Mucosa of gallbladder (tissue), 1 donor: ENCODE measurements at places on chromosomes 2 and 18. TPM values are rescaled to one million over a fixed set of nuclear protein-coding genes. Genes with fewer than 3 reads are reported as not detected.

- no peak for DNase-seq
Observed at GRCh38 chr2:203824057-203824456, 43.5 kb upstream of the CTLA4 start.

GRCh38 chr2:9779596-9780264 is 63.5 kb upstream of the TAF1B start:
- no peak for DNase-seq

GRCh38 chr2:241011296-241011600 is 12.8 kb downstream of the SNED1 start:
- DNase-seq, result peak; percentile 8

DNA sequence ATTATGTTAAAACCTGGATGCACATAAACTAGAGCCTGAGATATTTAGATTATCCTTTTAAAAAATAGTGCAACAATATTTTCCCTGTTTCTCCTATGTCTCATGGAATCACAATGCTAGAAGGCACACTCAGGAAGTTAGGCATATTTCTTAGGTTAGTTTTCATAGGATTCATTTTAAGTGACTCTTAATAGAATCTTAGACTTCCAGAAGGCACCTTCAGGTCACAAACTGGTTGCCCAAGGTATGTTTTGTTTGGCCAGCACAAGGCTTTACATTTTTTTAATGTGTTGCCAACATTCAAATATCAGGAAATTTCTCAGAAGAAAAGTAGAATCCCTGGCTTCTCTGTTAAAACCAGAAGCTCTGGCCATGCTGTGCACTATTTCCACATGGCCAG is 129.3 kb downstream of the LNPK start:
- DNase-seq, result no peak

- no peak for DNase-seq
Observed at GRCh38 chr18:48735080-48735676, 196.3 kb downstream of the CTIF start.

DNA sequence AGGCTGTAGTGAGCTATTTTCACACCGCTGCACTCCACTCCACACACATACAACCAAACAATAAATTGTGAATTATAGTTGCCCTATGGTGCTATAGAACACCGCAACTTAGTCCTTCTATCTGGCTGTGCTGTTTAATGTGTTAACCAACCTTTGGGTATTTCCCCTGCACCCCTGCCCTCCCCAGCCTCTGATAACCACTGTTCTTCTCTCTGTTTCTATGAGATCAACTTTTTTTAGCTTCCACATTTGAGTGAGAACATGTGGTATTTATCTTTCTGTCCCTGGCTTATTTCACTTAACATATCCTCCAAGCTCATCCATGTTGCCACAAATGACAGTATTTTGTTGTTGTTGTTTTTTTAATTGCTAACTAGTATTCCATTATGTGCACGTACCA is 32.5 kb downstream of the TET3 start:
- DNase-seq, result no peak

DNA sequence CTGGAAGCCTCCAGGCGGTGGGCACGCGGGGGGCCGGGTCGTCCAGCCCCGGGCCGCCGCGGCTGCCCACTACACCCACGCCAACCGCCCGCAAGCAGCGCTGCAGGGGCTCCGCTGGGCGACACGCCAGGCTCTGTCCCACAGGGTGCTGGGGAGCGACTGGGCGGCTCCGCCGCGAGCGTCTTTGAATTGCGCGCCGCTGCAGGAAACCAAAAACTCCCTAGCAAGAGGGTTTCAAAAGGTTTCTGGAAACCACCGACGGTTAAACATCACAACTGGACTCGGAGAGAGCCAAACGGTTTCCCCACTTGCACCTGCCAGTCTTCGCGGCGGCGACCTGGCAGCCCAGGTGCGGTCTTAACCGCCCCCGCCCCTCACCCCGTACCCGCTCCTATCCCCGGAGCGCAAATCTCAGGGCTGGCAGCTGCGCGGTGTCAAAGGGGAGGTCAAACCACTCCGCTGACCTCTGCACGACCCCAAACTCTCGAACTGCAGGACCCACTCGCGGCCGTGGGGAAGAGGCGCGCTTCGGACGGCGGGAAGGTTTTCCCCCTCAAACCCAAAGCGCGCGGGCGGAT is 1.0 kb downstream of the CXCR4 start:
- DNase-seq, result no peak

GRCh38 chr18:75161256-75162028 is 47.5 kb downstream of the PTGR3 start:
- no peak for DNase-seq

- DNase-seq, result peak; percentile 25
Observed at GRCh38 chr2:147463881-147464520, 380.8 kb upstream of the ACVR2A start.

DNA sequence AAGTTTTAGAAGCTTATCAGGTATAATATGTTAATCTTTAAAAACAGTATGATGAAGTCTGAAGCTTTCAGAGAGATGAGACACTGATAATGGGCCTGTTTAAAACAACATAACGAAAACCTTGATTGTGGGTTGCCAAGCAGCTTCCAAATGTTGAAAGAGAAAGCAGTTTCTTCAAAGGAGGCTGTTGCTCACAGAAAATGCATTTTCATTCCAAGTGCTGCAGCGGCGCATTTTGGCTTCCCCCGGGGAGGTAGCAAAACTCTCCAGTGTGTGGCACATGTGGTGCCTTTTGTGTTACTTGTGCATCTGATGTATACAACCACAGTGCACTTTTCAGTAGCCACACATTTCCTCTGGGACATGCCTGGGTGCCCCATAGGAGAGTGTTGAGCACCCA is 66.1 kb downstream of the TMEFF2 start:
- no peak for DNase-seq

DNA sequence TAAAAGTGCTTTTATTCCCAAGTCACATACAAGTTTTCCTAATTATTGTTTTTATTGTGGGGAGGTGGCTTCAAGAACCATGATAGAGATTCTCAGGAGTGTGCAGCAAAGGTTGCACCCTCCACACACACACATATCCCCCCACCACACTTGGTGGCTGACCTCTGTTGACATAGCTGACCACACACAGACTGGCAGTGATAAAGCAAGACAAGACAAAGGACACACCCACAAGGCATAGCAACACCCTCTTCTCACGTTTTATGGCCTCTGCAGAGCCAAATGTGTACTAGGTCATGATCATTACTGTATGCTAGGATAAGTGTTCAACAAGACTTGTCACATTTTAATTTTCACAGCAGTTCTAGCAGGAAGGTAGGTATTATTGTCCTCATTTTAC is 143.0 kb upstream of the EPC2 start:
- no peak for DNase-seq

- no peak for DNase-seq
Observed at GRCh38 chr2:179051250-179051649, 1.3 kb upstream of the CCDC141 start.

- DNase-seq, result no peak
Observed at GRCh38 chr18:59690996-59691395, 6.2 kb downstream of the CCBE1 start.

- DNase-seq, result no peak
Observed at GRCh38 chr2:237091779-237092436, 6.2 kb downstream of the COPS8 start.

DNA sequence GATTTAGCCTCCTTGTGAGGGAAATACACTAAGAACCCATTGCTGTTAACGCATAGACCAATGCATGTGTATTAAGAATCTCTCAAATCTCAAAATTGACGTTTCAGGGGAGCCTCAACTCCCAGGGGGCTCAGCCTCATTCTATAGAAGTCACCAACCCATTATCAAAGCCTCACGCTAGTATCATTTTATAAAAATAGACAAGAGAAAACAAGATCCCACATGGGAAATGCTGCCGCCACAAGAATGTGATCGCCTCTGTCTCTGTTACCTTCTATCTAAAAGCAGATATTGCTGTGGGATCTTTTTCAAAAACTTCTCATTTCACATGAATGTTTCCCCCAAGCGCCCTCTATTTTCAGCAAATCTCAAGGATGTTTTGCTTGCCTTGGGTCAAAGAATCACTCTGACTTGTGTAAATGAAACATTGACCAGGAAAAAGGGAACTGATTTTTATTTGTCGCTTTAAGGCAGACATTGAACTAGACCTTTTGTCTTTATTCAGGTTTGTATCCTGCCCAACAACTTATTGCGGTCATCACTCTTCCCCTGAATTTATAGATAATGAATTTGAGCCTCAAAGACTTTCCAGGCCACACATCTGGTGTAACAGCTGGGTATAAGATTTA is 679.0 kb upstream of the ID2 start:
- no peak for DNase-seq

DNA sequence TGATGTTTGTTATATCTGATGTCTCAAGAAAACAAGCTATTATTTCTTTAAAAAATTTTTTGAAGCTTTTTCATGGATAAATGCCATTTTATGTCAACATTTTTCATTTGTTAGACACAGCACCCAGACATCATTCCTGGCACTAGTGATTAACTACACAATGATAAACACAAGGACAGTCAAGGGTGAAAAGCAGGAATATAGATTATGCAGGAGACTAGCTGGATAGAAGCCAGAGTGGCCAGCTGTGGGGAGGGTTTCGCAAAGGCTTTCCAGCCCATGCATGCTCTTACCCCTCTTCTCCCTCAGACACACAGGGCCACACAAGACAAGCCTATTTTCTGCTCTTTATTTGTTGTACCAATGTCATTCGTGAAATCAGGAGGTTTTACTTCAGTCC is 127.1 kb upstream of the TTC39C start:
- DNase-seq, result no peak

DNA sequence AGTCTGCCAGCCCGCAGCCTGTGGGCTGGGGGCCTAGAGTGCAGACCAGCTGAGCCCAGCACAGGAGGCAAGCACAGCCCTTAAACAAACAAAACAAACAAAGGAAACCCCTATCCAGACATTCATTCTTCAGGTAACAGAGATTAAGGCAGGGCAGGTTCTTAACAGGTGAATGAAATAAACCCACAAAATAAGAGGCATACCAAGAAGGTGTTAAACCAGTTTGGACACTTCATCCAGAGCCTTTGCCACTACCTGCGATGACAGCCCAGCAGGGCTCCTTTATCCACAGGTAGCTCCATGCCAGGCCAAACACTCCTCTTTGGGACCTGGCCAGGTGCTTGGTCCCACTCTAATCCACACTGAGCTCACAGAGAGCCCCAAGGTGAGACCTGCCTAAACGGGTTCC is 209.7 kb upstream of the SIX2 start:
- no peak for DNase-seq

- DNase-seq, result no peak
Observed at GRCh38 chr18:59197636-59198035, 22.3 kb upstream of the GRP start.

DNA sequence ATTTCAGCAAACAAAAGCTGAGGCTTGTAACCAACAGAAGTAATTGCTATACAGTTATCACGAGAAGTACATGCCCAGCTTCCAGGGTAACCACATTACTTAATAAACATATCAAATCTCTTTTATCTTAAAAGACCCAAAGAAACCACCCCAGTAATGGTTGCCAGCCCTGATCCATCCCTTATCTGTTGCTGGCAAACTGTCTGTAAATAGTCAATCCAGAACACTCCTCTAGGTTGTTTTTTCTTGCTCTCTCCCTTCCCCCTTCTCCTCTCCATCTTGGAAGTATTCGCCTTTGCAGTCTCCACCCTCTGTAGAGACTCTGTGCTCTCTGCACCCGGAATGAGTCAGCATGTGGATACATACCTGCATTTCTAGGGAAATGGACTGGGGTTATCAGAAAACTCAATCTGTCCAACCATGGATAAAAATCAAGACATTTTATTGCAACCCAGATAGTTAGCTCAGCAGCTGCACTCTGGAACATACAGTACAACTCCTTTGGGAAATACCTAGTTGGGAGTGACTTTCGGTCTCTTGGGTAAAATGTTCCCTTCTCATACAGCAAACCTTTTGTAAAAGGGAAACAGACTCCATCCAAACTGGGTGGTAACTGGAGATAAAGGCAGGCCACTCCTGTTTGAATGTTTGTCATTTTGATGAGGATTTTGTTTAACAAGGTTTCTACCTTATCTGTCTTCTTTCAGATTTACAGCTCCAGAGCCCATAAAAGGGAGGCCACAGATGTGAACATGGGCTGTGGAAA is 123.5 kb upstream of the FOSL2 start:
- DNase-seq, result peak; percentile 49

- peak; percentile 5 for DNase-seq
Observed at GRCh38 chr2:240501531-240501991, 56.2 kb downstream of the ANKMY1 start.

- peak; percentile 69 for DNase-seq
Observed at GRCh38 chr2:54599914-54600313, 123.5 kb upstream of the EML6 start.

DNA sequence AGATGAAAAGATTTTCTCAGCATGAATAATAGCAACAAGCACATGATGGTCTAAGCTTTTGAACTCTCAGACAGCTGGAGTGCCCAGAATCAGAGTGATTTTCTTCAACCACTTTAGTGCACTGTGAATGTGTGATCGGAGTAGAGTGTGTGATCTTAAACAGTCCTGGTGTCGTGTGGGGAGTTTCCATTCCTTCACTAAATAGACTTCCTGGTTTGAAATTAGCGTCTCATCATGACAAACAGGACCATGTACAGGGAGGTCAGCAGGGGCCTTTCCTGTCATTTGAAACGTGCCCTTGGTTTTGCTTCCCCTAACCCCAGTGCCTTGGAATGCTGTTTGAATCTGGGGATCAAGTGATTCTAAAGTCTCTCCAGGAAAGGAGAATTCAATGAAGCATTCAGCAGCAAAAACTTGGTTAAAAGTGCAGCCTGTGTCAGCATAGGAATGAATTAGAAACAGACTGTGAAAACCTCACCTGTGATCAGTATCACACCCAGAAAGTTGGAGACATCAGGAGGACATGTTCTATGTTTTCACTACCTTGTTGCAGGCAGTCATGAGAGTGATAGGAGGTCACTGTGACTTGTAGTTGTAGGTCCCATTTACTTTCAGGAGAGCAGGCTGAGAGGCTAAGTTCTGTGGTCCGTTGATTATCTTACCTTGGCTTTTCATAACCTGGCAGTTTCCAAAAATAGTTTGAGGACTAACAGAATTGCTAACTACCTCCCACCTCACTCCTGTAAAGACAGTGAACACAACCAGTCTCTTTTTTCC is 400.3 kb downstream of the MTX2 start:
- no peak for DNase-seq

The PLA2R1 gene
- total RNA-seq, result 45.0 TPM

The ASPRV1 gene
- 1.1 TPM for total RNA-seq

The LOXL3 gene
- 15.9 TPM for total RNA-seq

The TXNDC2 gene
- not detected for total RNA-seq

The OSR1 gene
- 4.9 TPM for total RNA-seq

The UNC80 gene
- 14.5 TPM for total RNA-seq

The APLF gene
- 3.5 TPM for total RNA-seq
